ENCODE measurements at places on chromosomes 5 and 9.

DNA sequence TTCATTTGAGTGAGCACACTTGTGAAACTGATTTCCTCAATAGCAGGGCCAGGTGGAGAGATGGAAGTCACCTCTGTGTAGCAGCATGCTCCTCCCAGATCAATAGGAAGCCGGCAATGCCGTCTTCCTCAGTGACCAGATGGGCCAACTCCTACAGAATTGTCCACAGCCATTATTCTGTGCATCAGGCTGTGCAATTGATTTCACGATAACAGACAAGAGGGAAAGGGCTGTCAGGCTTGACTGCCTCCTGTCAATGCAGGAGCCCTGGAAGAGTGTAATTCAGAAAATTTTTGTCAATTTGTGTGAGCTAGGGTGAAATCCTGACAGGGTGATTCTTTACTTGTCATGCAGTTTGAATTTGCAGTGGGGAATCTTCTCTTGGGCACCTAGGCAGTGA lies 838.4 kb upstream of the NUDT12 start:
- no peak for DNase-seq

DNA sequence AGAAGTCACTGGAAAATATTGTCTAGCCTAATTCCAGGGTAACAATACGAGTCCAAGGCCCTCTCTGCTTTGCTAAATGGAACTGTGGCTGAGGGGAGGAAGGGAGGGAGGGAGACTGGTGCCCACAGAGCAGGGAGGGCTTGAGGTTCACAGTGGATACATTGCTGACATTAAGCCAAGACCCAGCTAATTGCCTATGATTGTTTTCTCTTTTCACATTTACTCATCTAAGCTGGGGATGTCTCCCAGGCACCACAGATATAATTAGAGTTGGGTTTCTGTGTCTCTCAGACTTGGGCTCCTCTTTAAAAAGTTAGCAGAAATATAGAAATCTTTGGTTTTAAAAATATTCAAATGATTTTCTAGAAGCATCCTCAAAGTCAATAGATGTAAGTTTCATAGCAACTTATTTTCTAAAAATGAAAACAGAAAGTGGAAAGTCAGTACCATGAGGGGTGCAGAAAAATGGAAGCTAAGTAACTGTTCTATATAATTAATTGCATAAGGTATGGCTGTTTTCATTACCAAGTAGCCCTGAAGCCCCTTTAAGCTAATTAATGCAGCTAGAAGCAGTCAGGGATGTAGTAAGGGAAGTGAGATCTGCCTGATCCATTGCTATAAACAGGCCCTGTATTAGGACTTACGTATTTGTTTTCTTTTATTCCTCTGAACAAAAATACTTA lies 259.8 kb downstream of the NDUFS4 start:
- DNase-seq = no peak

GRCh38 chr5:34660444-34660843 lies 4.3 kb downstream of the RAI14 start:
- DNase-seq = no peak

DNA sequence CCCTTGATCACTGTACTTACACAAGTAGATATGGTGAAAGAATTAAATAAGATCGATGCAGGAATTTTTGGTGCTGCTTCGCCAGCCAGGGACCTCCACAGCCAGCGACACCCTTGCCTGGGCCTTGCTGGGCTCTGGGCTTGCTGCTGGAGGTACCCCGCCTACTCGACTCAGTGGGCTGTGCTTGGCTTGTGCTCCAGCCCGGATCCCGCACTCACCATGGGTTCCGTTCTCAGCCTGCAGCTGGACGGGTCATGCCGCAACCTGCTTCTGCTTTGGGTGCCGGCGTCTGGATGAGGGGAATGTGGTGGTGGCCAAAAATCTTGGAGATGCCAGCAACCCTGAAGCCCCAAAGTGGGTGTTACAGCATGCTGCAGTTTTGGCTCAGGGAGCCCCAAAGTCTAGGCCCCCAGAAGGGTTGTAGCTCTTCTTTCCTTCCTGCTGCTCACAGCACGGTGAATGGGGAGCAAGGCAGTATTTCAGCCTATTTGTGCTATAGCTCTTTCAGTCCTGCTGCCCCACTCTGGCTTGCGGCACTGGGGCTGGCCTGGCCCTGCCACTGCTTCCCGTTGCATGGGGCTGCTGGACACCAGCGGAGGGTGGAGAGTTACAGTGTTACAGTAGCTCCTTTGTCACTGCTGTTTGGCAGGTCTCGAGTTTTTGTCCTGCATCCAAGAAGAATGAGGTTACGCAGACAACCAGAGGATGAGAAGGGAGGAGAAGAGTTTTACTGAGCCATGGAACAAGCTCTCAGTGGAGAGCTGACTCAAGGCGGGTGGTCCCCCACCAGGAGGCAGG lies 48.0 kb downstream of the TARS1 start:
- DNase-seq = no peak

DNA sequence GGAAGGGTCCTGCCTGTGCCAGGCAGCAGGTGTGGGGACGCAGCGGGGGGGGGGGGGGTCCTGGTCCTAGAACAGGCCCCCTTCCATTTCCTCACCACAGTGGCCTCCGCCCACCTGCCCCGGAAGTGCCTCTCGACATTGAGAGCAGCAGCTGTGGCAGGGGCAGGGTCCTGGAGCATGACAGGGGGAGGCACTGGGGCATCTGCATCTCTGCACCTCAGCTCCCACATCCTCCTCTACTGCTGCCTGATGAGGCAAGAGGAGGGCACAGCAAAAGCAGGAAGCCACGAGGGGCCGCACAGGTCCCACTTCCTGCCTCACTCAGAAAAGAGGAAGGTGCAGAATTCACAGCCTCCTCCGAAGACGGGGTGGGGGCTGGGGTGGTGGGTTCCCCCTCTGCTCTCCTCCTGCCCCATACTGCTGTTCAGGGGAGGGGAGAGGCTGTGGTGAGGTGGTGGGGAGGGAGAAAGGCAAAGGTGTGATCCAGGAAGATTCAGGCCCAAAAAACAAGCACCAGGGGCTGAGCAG lies 14.8 kb downstream of the AKNA start:
- DNase-seq = no peak
